ENCODE measurements at places on chromosomes 2 and 18. TPM values are rescaled to one million over a fixed set of nuclear protein-coding genes. Genes with fewer than 3 reads are reported as not detected.

GRCh38 chr2:204896146-204896545 lies 350.9 kb downstream of the PARD3B start:
- DNase-seq: no peak

DNA sequence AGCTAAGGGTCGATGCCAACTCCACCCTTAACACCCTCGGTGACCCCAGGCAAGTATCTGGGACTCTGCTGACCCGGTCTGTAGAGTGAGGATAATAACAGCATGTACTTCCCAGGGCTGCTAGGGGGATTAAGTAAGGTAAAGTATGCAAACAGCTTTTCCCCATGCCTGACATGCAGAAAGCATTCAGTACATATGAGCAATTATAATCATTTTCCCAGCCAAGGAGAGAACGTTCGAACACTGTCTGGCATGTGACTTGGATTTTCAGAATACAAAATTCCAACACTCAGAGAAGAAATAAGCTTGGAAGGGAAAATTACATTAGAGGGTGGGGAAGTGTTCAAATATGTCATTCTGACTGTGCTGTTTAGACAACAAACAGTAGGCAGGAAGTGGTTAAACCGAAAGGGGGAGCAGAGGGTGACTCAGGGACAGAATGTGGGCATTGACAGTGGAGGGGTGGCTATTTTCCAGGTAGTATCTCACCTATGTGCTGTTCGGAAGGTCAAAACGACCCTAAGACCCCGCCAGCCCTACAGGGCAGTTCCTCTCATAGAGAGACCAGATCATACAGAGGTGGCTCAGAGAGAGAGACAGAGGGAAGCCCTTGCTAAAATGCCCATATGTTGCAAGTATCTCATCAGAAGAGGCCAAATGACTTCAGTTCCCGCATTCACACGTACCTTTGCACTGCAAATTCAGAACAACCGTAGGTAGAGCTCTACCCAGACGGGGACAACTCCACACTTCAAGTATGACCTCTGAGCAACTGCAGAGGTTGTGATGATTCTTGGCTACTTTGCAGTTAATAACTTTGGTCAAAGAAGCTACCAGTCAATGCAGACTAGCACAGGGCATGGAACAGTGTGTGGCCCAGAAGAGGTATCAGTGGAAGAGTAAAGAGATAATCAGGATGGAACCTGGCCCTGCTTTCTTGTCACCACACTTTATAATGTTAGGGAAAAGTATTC lies 14.8 kb downstream of the ASPRV1 start:
- DNase-seq: no peak

DNA sequence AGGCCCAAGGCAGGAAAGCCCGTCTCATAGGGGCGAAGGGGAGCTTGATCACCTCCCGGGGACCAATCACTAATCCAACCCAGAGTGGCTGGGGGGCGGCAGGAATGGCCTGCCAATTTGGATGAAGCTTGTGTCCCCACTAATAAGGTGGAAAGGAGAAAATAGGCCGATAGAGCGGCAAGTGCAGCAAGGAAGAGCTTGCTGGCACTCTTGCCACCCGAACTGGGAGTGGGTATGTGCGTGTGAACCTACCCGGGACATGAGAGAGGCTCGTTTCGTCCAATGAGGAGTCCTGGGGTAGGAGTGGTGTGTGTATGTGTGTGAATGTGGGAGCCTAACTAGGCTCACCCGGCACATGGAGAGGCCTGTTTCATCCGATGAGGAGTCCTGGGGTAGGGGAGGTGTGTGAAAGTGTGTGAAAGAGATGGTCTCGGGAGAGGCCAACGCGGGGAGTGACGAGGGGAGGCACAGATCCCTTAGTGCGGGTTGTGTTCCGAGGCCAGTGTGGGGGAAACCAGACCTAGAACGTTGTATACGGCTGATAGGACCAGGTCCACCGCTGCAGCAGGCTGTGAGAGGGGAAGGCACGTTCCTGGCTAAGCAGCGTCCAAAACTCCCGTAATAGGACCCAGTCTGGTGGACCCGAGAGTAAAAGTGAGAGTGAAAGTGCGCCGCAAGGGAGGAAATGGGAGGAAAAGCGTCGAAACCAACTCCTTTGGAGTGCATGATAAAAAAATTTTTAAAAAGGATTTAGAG lies 47.1 kb upstream of the SELENOI start:
- peak; percentile 84 for DNase-seq

Gene EVX2
- not detected for polyA plus RNA-seq

- no peak for DNase-seq
Measured at GRCh38 chr2:30622452-30622851, 175.4 kb downstream of the LCLAT1 start.

Gene ZNF892
- polyA plus RNA-seq: 0.86 TPM

GRCh38 chr2:206700156-206700555 lies 18.0 kb downstream of the DYTN start:
- no peak for DNase-seq

DNA sequence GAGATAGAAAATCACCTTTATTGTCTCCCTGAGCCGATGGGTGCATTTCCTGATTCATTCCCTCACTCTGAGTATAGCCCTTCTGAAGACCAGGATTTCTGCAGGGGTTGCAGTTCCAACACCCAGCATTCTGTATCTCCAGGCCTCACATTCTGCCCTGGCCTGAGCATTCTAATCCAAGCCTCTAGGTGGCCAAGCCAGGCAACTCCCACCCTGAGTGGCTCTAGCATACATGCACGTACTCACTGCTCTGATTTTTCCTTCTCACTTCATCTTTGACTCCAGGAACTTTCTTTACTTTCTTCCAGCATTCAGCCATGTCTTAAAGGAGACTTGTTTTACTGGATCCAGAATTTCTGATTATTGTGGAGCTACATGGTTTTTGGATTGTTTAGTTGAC lies 100.7 kb upstream of the STK39 start:
- DNase-seq: no peak

Gene LYPD6
- polyA plus RNA-seq: 1.0 TPM

GRCh38 chr18:48521723-48522122 lies 17.1 kb upstream of the CTIF start:
- no peak for DNase-seq

Gene ASIC4
- polyA plus RNA-seq: not detected

DNA sequence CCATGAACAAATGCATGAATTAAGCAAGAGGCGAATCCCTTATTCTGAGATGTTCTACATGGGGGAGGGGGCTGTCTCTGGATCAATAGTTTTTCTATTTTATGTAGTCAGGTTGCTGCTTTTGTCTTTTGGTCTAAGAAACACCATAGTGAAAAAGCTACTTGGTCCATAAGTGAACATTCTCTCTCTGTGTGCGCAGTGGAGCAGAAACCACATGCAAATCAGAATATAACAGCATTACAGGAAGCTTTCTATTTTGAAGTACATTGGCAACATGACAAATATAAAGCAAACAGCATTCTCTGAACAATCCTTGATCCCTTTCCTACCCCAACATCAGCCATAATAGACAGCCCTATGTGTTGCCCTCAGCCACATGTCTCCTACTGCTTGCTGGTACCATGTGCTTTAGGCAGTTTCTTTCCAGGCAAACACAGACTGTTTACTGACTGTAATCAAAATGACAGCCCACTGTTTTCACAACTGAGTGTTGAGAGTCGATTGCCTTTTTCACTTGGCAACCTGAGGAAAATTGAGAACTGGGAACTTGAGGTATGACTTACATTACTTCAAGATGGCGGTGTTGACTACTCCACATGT lies 10.6 kb downstream of the SCN3A start:
- no peak for DNase-seq

Gene DPP4
- polyA plus RNA-seq: 1.4 TPM

GRCh38 chr2:197804758-197805714 lies 643 bp downstream of the PLCL1 start:
- peak; percentile 80 for DNase-seq
